ENCODE measurements at places on chromosomes 6 and 20.

DNA sequence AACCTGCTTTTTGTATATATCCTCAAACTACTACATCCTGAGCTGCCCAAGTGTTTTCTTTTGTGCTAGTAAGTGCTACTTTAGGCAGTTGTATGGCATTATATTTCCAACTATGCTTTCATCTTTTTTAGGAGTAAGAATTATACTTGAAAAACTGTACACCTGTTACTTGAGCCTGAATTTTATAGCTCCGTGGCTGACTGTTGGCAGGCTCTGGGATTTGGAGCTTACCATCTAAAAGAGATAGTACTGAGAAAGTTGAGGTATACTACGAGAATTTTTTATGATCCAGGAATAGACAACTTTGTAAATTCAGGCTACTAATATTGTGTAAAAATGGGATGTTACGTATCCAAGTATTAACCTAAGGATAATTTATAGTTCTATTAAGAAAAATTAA is 32.4 kb downstream of the RNF217 start:
- no peak for DNase-seq

DNA sequence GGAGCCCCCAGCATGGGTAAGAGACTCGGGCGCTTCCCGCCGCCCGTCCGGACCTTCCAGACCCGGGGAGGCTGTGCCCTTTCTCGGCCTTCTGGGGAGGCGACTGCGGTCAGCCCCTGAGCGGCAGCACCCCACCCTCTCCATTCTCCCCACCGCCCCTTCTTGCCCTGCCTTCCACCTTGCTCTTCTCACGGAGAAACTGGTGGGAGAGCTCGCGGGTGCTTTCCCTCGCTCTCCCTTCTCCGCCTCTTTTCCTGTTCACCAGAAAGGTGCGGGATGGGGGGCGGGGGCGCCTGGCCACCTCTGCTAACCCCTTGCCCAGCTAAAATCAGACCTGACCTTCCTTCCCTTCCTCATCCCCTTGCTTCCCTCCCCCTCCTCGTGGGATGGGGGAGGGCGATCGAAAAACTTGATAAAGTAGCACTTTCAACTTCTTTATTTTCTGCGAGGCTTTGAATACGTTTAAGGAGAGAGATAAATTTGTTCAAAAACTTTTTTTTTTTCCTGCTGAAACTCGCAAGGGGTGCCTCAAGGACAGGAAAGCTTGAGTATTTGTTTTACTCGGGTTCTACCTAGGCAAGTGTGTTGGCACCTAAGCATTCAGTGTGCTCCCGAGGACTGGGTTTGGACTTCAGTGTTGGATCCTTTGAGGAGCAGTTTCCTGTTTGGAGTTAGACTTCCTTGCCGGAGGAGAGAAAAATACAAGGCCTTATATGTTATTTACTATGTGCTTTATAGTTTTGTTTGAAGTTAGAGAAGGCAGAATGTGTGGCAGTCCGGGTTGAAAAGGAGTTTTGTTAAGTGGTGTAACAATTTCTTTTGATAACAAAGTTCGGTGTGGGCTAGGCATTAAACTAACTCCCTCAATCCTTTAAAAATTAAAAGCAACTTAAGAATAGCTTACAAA is 897 bp downstream of the CD2AP start:
- DNase-seq = peak; percentile 83

- no peak for DNase-seq
These were observed 24.0 kb upstream of the MYT1 start for GRCh38 chr20:64140061-64140931.

DNA sequence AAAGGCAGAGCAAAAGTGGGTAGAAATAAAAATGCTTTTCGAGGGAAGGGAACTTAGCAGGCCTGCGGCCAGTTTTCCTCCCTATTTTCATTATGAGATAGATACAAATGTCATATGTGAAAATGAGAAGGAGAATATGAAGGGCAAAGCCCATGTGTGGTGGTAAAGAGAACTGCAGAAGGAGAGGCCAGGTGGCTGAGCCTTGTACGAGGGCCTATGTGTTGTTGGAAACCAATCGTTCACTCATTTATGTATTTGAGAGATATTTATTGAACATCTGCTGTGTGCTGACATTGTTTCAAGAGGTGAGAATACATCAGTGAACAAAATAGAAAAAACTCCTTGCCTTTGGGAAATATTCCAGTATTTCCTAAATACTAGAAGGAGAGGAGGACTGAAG is 147.7 kb downstream of the SH3BGRL2 start:
- DNase-seq = peak; percentile 36

DNA sequence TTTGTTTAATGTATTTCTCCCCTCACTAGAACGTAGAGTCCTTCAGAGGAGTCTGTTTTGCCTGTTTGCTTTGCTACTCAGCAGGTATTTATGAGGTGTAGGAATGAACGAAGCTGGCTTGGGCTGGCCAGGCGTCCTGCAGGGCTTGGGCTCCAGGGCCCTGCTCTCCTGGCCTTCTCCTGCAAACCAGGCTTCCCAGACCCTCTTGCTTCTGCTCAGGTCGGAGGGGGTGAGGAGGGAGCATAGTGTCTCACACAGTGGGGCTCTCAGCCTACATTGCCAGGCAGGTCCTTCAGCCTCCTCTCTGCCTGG is 24.6 kb upstream of the MLN start:
- DNase-seq = no peak

- peak; percentile 78 for DNase-seq
These were observed 119.0 kb downstream of the RTN4IP1 start for GRCh38 chr6:106510090-106510970.

DNA sequence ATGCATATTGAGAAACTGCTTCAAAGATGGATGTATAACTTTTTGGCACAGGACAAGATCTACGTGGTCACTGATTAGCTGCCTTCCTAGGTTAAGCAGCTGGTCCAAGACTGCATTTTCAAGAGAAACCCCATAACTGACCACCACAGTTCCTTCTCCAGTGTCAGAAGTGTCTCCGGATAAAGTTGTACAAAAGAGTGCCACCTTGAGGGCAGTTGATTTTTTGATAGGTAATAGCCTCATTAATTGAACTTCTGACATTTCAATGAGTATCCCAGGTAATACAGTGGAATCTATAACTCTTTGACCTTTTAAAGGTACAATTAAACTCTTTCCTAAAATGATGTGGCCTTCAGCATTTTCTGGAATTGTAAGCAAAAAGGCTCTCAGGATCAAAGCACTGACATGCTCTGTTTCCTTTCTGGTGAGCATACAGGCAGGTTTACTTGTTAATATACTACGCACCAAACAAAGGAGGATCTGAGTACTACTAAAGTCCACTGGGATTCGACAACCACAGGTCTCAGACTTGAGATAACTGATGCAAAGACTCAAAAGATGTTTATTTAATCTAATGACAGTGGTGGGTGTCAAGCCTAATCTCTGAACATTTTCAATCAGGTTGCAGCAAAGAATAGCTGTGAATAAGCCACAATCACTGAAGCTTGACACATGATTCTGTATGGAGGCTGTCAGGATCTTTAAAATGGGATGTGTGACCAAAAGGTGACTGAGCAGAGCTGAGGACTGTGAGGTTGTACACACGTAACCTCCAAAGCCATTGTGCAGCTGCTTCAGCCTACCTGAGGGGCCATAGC is 21.2 kb downstream of the MKKS start:
- peak; percentile 27 for DNase-seq

DNA sequence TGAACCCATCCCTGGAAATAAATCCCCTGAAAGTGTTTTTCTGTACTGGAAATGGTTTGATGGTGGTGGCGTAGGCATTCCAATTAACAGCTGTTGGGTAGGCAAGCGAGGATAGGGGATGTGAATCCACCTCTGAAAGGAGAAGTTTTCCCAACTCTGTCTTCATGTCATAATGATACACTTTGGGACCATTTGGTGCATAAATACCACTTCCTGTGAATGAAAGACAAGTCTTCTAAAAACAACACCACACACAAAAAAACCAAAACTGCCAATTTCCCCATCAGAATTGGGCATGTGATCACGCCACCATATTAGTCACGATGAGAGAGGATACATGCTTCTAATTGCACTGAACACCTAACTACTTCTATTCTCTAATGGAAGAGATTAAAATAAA is 6.4 kb downstream of the VNN2 start:
- DNase-seq = no peak

DNA sequence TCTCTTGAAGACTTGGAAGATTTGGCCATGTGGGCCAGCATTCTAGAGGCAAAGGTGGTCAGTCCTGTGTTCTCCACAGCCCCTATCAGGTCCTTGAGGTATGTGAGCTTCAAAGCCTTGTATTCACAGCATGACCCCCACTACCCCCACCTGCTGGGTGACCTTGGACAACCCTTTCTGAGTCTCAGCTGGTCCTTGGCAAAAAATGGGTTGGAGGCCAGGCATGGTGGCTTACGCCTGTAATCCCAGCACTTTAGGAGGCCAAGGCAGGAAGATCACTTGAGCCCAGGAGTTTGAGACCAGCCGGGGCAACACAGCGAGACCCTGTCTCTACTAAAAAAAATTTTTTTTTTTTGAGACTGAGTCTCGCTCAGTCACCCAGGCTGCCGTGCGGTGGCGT is 42.6 kb downstream of the UBE2V1 start:
- DNase-seq = peak; percentile 27

GRCh38 chr6:110738899-110739365 is 76.3 kb downstream of the CDK19 start:
- DNase-seq = peak; percentile 75

GRCh38 chr20:25310268-25310920 is 62.5 kb downstream of the PYGB start:
- DNase-seq = peak; percentile 96

DNA sequence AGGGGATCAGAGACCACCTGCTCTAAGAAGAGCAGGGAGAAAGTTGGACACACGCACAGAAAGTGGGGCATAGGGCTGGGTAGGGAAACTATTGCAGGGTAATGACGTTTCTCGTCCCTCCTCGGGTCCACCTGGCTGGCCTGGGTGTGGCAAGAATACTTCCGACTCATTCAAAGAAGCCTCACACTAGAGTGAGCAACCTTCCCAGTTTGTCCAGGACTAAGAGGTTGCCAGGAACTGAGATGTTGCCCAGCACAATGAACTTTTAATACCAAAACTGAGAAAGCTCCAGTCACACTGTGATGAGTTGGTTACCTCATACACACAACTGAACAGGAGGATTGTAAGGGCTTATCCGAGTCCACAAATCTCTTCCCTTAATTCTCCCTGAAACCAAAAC is 74.5 kb upstream of the ADGRF1 start:
- no peak for DNase-seq

DNA sequence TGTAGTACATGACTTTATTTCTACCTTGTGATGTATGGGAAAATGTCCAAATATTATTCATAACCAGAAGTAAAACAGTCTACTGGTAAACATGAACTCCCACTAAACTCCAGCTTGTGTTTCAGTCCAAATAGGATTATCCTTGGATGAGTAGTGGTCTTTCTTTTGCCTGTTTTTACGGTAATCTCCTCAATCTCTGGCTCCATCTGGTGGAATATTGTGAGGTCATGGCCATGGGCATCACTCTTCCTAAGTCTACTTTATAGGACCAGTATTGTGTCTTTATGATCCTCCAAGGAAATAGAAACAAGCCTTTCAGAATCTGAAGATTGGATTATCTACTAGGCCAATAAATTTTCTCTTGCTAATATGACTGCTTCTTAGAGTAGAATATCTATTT is 505.0 kb downstream of the BMP2 start:
- DNase-seq = peak; percentile 40

DNA sequence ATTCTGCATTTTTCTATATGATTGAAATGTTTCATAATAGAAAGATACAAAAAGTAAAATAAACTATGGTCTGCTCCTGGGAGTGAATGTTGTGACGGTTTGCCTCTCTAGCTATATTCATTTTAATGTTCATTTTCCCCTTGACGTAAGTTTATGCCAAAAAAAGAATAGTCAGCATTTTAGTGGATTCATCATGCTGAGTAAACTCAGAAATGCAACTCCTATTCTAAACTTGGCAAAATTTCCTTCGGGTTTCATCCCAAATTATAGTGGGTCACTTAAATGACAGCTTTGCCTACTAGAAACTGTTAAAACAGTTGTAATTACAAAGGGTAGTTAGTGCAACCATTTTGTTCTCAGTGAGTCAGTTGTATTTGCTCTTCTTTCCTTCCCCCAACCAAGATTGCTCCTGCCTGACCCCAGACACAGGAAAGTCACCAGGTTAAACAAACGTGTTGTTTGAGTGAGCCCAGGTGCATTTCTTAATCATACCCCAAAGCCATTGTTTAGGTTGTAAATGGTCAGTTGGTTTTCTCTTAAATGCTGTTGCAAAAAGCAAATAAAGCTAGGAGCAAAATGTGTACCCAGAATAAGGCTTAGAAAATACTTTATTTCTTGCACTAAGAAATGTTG is 482.3 kb upstream of the SOX4 start:
- peak; percentile 73 for DNase-seq

GRCh38 chr6:109241199-109241598 is 141.1 kb downstream of the CD164 start:
- no peak for DNase-seq

DNA sequence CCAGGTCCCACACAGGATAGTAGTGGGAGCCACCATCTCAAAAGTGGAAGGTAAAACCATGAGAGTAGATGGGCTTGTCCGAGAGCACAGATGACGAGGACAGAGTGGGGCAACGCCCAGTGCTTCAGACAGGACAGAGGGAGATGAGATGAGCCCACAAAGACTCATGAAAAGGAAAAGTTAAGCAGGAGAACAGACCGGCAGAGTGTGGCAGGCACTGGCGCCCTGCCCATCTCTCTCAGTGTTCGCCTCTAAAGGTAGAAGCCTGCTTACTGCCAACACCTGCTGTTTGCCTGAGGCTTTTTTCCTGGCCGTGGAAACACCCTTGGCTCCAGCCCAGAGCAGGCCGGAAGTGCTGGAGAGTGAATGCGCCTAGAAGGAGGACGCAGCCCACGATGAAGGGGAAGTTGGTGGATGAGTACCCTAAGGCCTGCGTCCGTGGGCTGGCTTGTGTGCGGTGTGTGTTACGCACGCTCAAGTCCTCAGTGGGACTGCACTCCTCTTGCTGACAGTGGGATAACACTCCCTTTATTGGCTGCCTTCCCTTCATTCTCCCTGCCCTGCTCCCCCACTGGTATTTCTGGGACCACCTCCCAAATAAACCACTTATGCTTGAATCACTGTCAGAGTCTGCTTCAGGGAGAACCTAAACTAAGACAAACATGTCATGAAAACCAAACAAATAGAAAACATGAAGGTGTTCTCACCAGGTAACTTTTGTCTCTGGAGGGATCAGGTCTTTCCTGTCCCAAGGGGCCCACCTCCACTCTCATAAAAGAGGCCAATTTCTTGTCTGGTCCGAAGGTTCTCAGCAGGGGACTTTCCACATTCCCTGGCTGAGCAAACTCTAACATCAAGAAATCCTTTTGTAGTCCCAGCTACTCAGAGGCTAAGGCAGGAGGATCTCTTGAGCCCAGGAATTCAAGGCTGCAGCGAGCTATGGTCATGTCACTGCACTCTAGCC is 9.1 kb upstream of the FOXP4 start:
- peak; percentile 90 for DNase-seq

DNA sequence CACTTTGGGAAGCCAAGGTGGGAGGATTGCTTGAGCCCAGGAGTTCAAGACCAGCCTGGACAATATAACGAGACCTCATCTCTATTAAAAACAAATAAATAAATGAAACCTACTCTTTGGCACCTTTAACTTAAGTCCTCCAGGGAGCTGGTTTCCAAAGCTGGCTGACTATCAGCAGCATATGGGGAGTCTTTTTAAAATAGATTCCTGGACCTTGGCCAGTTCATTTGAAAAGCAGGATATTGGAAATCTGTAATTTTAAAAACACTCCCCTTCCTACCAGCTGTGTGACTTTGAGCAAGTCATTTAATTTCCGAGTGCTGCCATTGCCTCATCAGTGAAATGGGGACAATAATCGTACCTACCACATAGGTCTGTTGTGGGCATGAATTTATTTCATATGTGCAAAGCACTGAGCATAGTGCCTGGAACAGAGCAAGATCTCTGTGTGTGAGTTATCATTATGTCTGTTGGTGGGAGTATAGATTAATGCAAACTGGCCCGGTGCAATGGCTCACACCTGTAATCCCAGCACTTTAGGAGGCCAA is 40.9 kb upstream of the PTPN1 start:
- no peak for DNase-seq
